ENCODE measurements at places on chromosomes 13 and 19. TPM values are rescaled to one million over a fixed set of nuclear protein-coding genes. Genes with fewer than 3 reads are reported as not detected.
A peak's percentile ranks its signal among the peaks of the same experiment; 100 is the strongest.

DNA sequence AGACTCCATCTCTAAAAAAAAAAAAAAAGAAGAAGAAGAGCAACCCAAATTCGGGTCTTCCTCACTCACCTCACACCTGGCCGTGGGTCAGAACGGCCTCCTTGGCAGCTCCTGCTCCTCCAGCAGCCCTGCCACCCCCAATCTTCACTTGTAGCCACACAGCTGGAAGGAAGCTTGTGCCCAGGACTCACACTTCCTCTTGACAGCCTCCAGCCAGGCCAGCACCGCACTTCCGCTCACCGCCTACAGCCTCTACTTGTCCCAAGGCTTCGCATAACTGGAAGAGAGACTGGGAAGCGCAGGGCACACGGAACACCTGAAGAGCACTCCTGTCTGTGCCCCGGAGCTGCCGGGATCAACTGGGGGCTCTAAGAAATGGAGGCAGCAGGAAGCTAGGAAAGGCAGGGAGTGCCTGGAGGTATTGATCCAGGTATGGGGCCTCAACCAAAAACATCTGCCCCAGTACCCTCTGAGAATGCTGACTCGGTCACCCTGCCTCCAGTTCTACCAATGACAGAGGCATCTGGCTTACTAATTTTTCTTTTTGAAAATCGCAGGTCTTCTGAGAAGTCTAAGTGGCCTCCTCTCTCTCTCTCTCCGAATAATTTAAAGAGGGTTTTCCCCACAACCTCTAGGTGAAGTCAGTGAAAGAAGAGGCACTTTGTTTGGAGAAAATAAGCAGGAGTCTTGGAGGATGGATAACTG is 31.1 kb upstream of the ATP12A start:
- DNase-seq, result no peak

DNA sequence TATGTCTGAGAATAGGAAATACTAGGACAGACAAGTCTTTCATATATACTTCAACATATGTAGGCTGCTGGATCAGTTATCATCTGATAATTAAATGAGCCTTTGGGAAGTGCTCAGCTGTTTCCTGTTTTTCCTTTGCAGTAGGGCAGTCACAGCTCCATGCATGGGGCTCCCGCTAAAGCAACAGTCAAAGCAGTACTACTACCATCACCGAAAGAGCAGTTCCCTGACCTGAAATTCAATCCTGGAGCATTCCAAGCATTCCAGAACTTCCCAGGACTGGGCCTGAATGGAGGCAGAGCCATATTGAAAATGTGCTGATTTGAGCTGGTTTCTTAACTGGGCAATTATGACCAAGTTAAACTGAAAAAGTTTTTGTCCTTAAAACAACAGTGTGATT is 20.5 kb downstream of the MICU2 start:
- peak; percentile 10 for DNase-seq

- DNase-seq, result peak; percentile 12
Observed at GRCh38 chr13:22648320-22648801, 532.4 kb upstream of the SGCG start.

- no peak for DNase-seq
Observed at GRCh38 chr13:71873418-71874247, 6.6 kb upstream of the DACH1 start.

- no peak for DNase-seq
Observed at GRCh38 chr13:86760620-86761019, 910.6 kb upstream of the SLITRK5 start.

DNA sequence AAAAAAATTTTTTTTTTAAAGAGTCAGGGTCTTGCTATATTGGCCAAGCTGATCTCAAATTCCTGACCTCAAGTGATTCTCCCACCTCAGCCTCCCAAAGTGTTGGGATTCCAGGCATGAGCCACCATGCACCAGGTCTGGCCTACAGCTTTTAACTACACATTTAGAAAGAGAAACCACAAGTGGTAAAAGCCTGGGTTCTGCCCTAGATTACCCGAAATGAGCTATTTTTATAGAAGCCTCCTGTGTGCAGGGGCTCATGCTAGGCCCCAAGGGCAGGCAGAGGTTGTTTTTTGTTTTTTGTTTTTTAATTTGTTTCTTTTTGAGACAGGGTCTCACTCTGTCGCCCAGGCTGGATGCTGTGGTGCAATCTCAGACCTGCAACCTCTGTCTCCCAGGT is 14.0 kb upstream of the MYADM start:
- no peak for DNase-seq

- DNase-seq, result no peak
Observed at GRCh38 chr19:19321141-19321577, 530 bp downstream of the MAU2 start.

GRCh38 chr19:50030225-50030624 is 4.4 kb downstream of the ZNF473 start:
- no peak for DNase-seq

DNA sequence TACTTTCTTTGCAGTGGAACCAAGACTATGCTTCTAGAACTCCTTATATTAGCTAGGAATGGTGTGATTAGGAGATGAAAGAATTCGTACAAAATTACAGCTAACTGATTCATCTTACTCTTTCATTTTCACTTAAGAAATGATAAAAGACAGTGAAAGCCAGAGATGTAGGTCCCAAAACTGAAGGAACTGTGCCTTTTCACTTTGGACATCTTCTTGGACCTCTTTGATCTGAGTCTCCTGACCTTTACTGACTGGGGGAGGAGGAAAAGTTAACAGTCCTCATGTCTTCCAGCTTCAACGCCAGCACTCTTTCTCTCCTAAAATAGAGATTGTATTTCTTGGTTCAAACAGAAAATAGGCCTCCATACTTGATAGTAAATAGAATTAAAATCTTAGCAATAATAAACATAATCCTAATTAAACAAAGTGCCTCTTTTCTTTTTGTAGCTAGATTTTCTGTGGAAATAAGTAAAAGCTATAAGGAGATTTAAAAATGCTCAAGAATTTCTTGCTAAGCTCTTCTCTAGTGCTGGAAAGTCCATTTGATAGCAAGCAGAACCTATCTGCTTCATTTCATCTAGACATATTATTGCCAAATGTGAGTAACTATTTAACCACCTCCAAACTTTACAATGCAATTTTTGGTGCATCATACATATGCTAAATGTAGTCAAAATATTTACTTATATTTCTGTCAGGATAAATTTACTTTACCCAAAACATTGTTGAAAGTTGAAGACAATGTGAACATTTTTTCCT is 109.4 kb upstream of the POSTN start:
- DNase-seq, result no peak

GRCh38 chr13:40456979-40457553 is 209.4 kb downstream of the FOXO1 start:
- DNase-seq, result no peak

DNA sequence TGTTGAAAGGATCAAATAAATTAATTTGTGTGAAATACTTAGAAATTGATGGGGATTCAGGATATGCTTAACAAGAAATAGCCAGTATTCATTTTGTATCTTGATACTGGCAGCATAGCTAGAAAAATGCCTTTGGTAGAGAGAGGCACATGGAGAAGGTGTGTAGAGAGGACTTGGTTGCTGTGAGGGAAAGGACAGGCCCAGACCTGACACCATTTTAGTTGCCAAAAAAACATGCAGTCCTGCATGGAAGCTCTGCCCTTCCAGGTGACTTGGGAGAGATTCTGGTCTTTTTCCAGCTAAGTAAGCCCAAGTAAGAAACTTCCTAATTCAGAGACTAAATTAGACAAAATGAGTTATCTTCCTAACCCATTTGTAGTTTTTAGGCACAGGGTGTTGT is 335.0 kb downstream of the RFC3 start:
- no peak for DNase-seq

DNA sequence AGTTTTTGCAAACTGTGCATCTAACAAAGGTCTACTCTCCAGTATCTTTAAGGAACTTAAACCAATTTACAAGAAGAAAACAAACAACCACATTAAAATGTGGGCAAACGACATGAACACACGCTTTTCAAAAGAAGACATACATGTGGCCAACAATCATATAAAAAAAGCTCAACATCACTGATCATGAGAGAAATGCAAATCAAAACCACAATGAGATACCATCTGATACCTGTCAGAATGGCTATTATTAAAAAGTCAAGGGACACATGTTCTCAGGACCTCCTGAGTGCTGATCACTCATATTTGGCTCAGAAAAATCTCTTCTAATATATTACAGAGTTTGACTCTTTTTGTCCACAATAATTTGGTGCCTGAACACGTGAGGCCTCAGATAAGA is 14.2 kb upstream of the LILRB1 start:
- DNase-seq, result no peak

DNA sequence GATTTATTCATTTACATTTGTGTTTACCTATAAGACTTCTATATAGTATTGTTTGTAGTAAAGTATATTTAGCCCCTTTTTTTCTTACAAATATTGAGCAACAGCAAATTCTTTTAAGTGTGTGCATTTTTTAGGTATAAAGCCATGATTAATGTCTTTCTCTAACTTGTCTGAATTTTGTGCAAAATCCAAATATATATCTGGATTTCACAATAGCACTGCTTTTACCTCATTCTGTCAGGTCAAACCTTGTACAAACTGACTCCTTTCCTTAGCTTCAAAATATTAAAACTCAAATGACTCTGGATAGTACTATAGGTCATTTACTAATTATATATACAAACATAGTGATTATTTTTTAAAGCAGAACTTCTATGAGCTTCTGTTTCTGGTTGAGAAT is 563.0 kb upstream of the SPRY2 start:
- DNase-seq, result no peak

GRCh38 chr19:2619076-2619475 is 83.4 kb downstream of the GNG7 start:
- no peak for DNase-seq

DNA sequence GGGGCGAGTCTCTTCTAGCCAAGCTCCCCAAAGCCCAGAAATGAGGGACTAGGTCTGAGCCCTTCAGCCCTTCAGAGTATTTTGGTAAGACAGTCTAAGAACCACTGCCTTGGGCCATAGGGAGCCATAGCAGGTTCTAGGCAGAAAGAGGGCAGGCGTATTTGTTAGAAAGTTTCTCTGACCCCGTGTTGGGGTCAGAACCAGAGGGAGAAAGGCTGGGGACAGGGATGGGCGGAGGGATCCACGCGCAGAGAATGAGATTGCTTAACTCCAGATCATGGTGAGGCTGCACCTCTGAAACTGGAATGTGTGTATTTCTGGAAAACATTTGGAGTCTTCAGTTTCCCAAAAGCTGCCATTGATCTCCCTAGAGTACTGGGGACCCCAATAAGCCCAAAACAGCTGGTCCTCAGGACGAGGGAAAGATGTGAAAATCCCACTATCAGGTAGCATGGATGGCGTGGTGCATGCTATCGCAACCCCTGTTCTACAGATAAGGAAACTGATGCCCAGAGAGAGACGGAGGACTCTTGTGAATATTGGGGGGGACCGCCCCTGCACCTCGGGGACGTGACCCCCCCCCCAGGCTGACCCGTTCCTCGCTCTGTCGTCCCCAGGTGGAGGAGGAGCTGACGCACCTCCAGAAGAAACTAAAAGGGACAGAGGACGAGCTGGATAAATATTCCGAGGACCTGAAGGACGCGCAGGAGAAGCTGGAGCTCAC is 703 bp upstream of the TPM4 start:
- no peak for DNase-seq

GRCh38 chr13:21911646-21912298 is 240.9 kb downstream of the FGF9 start:
- no peak for DNase-seq

DNA sequence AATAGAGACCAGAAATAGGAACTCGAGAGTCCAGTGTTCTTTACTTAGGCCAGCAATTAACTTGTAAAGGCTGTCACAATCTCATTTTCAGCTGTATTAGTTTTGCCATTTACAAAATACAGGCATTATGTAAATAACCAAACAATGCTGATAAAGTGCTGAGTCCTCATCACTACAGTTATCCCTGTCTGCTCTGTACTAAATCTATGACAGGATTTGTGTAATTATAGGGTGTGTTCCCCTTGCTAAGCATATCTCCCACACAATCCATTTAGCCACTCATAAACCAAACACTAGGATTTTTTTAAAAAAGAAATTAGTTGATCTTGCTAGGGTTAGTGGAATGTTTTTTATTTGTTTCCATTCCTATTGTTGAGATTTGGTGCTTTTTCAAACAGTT is 23.2 kb downstream of the PDX1 start:
- no peak for DNase-seq

DNA sequence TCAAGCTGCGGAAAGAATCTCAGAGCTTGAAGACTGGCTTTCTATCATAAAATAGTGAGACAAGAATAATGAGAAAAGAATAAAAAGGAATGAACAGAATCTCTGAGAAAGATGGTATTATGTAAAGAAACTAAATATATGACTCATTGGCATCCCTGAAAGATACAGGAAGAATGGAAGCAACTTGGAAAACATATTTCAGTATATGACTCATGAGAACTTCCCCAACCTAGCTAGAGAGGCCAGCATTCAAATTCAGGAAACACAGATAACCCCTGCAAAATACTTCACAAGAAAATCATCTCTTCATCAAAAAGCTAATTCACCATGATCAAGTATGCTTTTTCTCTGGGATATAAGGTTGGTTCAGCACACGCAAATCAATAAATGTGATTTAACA is 2318.0 kb downstream of the PCDH9 start:
- no peak for DNase-seq

- DNase-seq, result no peak
Observed at GRCh38 chr19:48117515-48118130, 7.0 kb upstream of the PLA2G4C start.

DNA sequence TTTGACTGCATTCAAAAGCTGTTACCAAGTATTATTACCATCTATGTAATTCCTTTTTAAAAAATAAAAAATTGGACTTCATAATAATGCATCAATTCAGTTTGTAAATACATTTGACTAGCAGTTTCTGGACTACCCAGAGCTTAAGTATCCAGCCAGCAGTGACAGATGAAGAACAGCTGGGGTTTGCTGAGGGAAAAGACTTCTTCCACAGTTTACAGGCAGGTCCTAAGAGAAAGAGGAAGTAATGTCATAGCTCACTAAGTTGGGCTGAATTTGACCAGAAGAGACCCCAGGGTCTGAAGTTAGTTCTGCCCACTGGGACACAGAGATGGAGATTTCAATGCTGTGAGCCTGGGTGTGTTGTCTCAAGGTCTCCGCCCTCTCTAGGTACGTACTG is 96.4 kb downstream of the MBNL2 start:
- peak; percentile 35 for DNase-seq

DNA sequence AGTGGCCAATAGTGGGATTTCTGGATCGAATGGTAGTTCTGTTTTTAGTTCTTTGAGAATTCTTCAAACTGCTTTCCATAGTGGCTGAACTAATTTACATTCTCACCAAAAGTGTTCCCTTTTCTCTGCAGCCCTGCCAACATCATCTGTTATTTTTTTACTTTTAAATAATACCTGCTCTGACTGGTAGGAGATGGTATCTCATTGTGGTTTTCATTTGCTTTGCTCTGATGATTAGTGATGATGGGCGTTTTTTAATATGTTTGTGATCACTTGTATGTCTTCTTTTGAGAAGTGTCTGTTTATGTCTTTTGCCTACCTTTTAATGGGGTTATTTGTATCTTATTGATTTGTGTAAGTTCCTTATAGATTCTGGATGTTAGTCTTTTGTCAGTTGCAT is 48.0 kb downstream of the RNASEH2B start:
- DNase-seq, result no peak

GRCh38 chr13:104949840-104950740 is 1585.4 kb downstream of the EFNB2 start:
- DNase-seq, result peak; percentile 73

The ZNF221 gene
- 6.5 TPM for total RNA-seq

The WTIP gene
- 14.4 TPM for total RNA-seq

The ZNF132 gene
- 3.6 TPM for total RNA-seq

The EFNA2 gene
- 0.39 TPM for total RNA-seq

The CEACAM8 gene
- 4.8 TPM for total RNA-seq

The SPRY2 gene
- 22.0 TPM for total RNA-seq

The GTPBP3 gene
- 10.6 TPM for total RNA-seq

The LGI4 gene
- 5.7 TPM for total RNA-seq

The HRC gene
- total RNA-seq, result 13.6 TPM

All from skin of body (tissue), 3 donors.